ENCODE measurements at places on chromosomes 7 and 10. TPM values are rescaled to one million over a fixed set of nuclear protein-coding genes. Genes with fewer than 3 reads are reported as not detected.

DNA sequence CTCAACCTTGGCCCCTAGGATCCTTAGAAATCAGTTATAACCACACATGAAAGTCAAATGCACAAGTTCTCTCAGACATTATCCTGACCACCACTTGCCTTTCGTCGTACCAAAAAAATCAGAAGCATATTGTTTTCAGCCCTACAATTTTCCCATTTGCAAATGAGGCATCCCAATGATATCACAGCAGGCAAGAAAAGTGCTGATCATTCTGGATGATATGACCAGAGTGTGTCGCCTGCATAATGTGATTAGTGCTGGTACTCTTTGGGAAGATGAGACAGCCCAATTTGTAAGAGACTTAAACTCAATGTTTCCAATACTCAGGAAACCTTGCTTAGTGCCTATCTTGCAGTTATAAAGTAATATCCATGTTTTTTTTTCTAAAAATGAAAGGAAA lies 168.0 kb downstream of the SORCS1 start:
- DNase-seq: no peak

GRCh38 chr7:108818742-108819141 lies 249.1 kb downstream of the DNAJB9 start:
- DNase-seq: no peak

- DNase-seq: no peak
Measured at GRCh38 chr10:11189582-11190376, 172.1 kb downstream of the CELF2 start.

IGFBP1 gene
- total RNA-seq: not detected

TMEM229A gene
- 0.17 TPM for total RNA-seq

CCDC136 gene
- total RNA-seq: 1.8 TPM

Measured in heart right ventricle (tissue), 16 donors.